ENCODE measurements at places on chromosomes 4 and X.

- ATAC-seq, result no peak
Measured at GRCh38 chrX:32778965-32779364, 432.4 kb downstream of the DMD start.

- ATAC-seq, result no peak
Measured at GRCh38 chrX:134513091-134513490, 53.1 kb downstream of the HPRT1 start.

DNA sequence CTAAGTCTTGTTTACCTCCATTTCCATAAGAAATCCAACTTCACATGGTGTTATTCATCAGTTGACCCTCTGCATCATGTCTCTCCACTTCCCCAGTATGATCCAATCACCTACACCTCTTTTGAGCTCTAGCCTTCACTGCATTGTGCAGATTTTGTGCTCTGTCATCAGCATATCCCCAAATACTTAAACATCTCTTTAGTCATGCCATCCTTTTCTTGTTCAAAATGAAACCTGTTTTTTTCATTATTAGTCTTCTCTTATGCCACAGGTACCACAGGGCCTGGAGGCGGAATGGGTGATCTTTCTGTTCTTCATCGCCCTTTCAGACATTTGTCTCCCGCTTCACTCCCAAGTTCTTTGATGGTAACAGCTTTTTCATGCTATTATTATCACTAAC lies 382.7 kb upstream of the GALNTL6 start:
- ATAC-seq, result no peak

DNA sequence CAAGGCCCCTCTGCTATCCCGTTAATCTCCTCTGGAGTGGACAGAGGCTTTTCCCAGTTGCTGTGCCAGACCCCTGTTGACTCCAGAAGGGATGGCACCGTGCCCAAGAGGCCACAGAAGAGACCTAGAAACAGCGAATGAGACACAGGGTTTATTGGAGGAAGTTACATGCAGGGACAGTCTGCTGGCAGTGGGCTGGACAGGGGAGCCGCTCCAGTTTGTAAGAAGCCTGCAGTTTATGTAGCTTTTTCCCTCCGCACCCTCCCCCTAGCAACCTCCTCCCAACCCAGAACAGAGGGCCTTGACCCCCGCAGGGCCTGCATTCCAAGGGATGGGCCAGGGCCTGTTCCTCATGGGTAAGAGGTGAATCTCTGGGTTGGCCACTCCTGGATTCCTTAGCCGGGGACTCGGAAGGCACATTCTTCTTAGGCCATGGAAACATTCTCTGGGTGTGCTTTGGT lies 216.8 kb upstream of the PSAPL1 start:
- ATAC-seq, result no peak

GRCh38 chrX:53483838-53484405 lies 49.8 kb upstream of the HSD17B10 start:
- no peak for ATAC-seq

DNA sequence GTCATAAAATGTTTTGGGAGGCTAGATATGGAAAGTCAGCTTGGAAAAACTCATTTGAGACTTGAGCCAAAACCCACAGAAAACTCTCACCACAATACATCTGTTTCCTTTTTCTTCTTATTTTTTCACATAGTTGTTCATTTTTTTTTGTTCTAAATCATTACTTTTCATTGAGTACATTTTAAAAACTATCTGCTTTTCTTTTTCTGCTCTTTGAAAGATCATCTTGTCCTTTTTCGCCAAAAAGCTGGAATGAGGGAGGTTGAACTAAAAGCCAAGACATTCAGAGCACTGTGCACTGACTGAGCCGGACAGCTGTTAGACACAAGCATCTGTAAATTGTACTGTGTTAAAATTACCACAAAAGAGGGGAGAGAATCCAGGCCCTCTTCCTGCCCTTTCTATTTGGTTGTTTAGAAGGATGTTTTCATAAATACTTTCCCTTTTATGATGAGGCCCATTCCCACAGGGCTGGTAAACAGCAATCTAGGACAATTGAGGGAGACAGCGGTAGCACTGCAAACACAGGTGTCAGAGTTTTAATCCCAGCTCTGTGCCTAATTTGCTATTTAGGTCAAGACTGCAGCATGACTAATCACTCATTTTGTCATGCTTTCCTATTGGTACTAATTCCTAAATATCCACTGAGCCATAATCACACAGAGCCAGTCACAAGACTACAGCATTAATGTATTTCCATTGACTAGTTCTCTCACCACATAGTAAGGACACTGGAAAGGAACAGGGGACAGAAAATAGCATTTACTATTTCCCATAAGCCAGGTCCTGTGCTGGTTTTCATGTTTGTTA lies 7.3 kb upstream of the RNF150 start:
- no peak for ATAC-seq

DNA sequence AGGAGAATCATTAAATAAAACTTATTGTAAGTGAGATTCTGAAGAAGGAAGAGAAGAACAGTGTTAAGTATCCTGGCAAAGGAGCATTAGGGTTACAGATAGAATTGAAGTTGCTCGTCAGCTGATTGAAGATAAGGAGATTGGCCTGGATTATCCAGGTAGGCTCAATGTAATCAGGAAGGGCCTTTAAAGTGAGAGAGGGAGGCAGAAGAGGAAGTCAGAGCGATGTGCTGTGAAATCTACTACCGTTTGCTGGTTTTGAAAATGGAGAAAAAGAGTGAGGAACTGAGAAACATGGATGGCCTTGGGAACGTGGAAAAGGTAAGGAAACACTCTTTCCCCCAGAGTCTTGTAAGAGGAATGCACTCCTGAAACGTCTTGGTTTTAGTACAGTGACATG lies 245.7 kb downstream of the ANTXR2 start:
- no peak for ATAC-seq

- ATAC-seq, result no peak
Measured at GRCh38 chr4:136590440-136590839, 941.9 kb downstream of the PCDH18 start.

Measured in motor neuron (in vitro differentiated cells).